Stimulated activated CD4-positive, alpha-beta T cell treated with anti-CD3 and anti-CD28 coated beads, Interleukin-2, amount 100 ng/mL, for 24 hours (primary cell): ENCODE measurements at places on chromosomes 7 and 10.

- DNase-seq, result no peak
Measured at GRCh38 chr7:158650821-158651225, 53.8 kb downstream of the NCAPG2 start.

- DNase-seq, result no peak
Measured at GRCh38 chr10:58642283-58642682, 129.6 kb downstream of the BICC1 start.

DNA sequence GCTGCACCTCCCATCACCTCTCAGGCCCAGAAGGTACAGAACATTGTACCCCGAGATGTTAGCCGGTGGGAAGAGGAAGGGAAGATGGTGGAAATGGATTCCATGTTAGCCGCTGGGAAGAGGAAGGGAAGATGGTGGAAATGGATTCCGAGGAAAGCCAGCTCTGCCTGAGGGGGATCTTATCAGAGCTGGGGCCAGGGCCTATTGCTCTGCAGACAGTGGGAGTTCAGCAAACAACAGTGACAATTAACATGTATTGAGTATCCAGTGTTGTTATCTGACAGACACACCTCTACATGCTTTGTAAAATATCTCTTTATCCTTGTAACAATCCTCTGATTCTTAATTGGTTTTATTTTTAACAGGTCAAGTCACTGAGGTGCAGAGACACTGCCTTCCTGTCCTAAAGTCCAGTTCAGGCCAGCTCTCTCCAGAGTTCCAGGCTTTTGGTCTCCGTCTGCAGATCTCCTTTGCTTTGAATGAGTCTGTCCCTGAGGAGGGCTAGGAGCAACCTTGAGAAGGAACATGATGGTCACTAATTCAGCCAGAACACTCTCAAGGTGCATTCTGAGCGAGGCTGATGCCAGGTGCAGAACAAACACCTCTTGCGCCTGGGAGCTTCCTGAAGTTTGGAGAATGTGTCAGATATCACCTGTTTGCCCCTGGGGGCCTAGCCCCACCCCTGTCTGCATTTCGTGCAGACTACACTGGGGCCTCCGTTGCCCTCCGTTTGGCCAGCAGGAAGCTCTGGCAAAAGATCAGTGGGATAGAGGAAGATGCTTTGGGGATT is 82.4 kb upstream of the PODXL start:
- DNase-seq, result no peak

- DNase-seq, result no peak
Measured at GRCh38 chr7:151424799-151425198, 15.0 kb upstream of the WDR86 start.
